ENCODE measurements at places on chromosomes 5 and 9. TPM values are rescaled to one million over a fixed set of nuclear protein-coding genes. Genes with fewer than 3 reads are reported as not detected.

The POLE3 gene
- 64.2 TPM for total RNA-seq

The IL5 gene
- not detected for total RNA-seq

The JAKMIP2 gene
- 0.44 TPM for total RNA-seq

The MELK gene
- not detected for total RNA-seq

The TSSK1B gene
- not detected for total RNA-seq

DNA sequence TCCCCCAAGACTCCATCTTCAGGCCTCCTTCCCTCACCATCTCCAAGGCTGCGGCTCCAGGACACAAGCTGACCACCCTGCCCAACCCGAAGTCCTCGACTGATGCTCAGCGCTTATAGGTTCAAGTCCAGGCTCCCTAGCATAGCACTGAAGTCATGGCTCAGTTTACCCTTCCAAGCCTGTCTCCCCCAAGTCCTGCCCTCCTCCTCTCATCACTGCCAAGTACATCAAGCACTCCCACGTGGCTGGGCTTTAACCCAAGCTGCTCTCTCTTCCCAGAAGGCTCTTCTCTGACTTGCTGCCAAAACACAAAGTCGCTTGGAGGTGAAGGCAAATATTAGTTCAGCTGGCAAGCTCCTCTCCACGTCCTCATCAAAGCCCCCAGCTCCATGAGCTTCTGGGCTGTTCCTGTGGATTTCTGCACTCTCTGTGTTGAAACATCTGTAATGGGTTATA, 22.1 kb upstream of the MARCHF6 start:
- DNase-seq, result no peak
- no peaks in the 10 kb centered on the region for H3K36me3 ChIP-seq
- H3K27me3 ChIP-seq, result peaks cover 22% of the 10 kb centered on the region
- no peak overlapping the region for H3K27ac ChIP-seq
- peaks cover 9% of the 10 kb centered on the region for H3K4me1 ChIP-seq

DNA sequence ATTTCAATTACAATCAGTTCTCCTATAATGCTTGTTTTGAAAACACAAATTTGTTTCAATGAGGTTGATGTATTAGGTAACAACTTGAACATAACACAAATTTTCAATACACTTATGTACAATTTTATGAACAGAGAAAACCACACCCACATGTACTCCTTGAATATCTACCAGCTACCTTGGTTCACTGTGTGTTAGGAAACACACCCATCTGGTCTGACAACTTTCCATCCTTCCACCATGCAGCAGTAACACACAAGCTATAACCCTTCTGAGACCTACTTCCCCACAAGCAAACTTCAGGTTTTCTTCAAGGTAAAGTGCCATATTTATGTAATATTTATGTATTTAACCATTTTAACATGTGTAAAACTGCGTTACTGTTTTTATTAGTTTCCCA, 36.4 kb upstream of the UBQLN1 start:
- no peak overlapping the region for H3K27ac ChIP-seq
- no peak for DNase-seq
- no peaks in the 10 kb centered on the region for H3K4me1 ChIP-seq
- H3K4me3 ChIP-seq, result no peak overlapping the region

DNA sequence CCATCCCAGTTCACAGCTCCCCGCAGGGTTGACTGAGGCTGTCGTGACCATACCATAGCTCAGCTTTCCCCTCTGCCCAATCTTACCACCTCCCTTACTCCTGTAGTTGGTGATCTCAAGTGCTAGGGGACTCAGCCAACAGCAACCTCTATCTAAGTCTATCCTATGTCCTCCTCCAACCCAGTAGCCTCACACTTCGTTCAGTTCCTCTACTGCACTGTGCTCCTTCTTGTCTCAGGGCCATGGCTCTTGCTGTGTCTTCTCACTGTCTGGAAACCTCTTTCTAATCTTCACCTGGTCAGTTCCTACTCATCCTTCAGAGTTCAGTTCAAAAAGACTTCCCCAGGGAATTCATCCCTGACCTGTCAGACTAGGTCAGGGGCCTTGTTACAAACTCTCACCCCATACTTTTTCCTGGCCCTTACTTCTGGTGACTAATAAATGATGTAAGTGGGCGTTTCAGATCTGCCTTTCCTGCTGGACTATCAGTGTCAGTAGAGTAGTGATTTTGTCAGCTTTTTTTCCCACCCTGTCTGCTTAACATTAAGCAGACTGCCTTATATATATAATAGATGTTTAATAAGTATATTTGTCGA, 53.6 kb upstream of the NR3C1 start:
- H3K36me3 ChIP-seq, result no peaks in the 10 kb centered on the region
- no peaks in the 10 kb centered on the region for H3K4me1 ChIP-seq
- DNase-seq, result no peak
- H3K27ac ChIP-seq, result no peak overlapping the region

DNA sequence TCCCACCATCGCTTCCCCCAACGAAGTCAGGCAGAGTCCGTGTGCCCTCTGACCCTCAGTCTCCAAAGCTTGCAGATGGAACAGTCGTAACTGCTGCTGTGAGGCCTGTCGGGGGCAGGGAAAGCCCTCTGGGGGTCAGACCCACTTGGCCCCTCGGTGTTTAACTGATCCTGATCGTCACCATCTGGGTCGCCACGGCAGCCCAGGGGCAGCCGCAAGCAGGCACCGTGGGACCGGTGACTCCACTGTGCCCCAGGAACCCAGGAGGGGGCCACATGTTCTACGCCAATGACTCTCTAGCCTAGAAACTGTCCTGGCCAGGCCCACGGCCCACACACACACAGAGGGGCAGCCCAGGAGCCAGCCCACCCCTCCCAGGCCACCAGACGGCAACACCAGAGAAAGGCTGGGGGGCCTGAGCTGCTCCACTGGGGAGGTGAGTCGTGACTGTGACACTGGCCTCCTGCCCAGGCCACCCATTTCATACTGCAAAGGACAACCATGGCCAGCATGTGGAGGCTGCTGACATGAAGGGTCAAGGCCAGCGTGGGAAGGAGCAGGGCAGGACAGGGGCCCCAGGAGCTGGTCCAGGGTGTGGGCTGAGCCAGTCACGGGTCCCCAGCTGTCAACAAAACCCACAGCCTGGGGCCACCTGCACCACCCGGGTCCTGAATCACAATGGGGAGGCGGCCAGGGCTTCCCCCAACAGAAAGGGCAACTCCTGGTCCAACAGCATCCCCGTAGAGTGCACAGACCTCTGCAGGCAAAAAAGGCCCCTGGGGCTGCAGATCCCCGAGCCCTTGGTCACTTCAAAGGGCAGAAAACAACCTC, 20.8 kb downstream of the VAV2 start:
- H3K27ac ChIP-seq, result no peak overlapping the region
- H3K4me3 ChIP-seq, result no peak overlapping the region
- H3K27me3 ChIP-seq, result no peaks in the 10 kb centered on the region
- peaks cover 8% of the 10 kb centered on the region for H3K4me1 ChIP-seq
- no peak for DNase-seq

DNA sequence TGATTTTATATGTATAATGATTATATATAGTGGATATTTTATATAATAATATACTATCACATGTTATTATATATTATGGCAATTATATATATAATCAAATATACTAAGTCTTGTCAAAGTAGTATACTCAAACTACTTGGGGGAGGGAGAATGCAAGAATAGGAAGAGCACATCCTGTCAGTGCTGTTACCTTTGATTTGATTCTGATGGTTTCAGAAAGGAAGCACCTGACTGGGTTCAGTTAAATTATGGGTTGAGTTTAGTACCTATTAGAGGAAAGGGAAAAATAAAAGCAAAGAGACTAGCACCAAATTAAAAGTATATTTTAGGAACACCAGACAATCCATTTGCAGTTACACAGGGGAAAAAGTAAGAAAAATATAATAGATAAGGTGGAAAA, 107.6 kb downstream of the GRIA1 start:
- no peaks in the 10 kb centered on the region for H3K27me3 ChIP-seq
- no peak overlapping the region for H3K4me3 ChIP-seq
- no peak overlapping the region for H3K27ac ChIP-seq
- H3K4me1 ChIP-seq, result no peaks in the 10 kb centered on the region

- peaks cover 34% of the 10 kb centered on the region for H3K4me1 ChIP-seq
- no peaks in the 10 kb centered on the region for H3K27me3 ChIP-seq
- peak within 1 kb of the TSS; percentile 99 for H3K4me3 ChIP-seq
- H3K36me3 ChIP-seq, result peaks cover 2% of the 10 kb centered on the region
- peak within 1 kb of the TSS; percentile 98 for H3K27ac ChIP-seq
- DNase-seq, result peak; percentile 93
These were observed at the start of gene JADE2 for GRCh38 chr5:134524826-134525682. TSS of gene JADE2 (plus strand) at chr5:134525670. CDS start at chr5:134535858, 10,188 bp downstream.

DNA sequence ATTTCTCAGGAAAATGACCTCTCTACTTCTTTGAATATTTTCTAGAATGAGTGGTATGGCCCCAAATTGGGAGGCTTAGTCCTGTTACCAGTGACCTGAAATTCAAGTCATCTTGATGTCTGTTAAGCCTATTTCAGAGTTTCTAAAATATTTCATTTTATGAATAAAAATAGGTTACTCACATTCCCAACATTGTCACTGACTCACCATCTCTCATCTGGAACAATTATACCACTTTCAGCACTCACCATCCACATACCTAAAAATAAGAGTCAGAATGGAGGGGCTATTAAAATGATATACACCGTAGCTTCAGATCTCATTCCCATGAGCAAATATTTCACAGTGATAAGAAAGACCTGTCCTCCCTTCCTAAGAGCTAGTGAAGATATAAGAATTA, 71.8 kb downstream of the KIAA1958 start:
- no peaks in the 10 kb centered on the region for H3K27me3 ChIP-seq
- DNase-seq, result no peak
- no peak overlapping the region for H3K4me3 ChIP-seq
- peaks cover 3% of the 10 kb centered on the region for H3K4me1 ChIP-seq
- H3K27ac ChIP-seq, result no peak overlapping the region
- H3K36me3 ChIP-seq, result no peaks in the 10 kb centered on the region

- no peak overlapping the region for H3K27ac ChIP-seq
- H3K4me3 ChIP-seq, result no peak overlapping the region
- H3K27me3 ChIP-seq, result peaks cover 4% of the 10 kb centered on the region
- no peaks in the 10 kb centered on the region for H3K4me1 ChIP-seq
- H3K36me3 ChIP-seq, result no peaks in the 10 kb centered on the region
These were observed 269.9 kb downstream of the NPR3 start for GRCh38 chr5:32981061-32981460.

DNA sequence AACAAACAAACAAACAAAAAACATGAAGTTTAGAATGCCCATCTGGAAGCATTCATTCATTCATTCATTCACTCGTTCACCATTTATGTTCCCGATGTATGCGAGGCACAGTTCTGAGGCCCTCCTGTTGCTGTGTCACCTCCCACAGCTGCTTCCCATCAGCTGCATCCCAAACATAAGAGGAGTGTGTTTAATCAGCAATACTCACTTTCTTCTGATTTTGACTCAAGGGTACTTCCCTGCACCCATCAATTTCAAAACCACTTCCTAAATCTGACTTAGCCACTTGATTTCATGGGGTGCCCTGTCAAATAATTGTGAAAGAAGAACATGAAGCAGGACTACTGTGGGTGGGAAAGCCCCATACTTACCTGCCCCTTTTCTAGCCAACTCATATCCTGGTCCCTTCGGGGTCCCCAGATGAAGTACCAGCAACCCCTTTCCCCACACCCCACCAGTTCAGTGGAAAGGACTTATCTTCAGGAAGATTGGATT, 128.0 kb upstream of the IL12B start:
- H3K27ac ChIP-seq, result peak overlapping the region; percentile 3
- H3K27me3 ChIP-seq, result peaks cover 10% of the 10 kb centered on the region
- H3K4me3 ChIP-seq, result no peak overlapping the region
- H3K4me1 ChIP-seq, result peaks cover 20% of the 10 kb centered on the region
- no peak for DNase-seq
- no peaks in the 10 kb centered on the region for H3K36me3 ChIP-seq

DNA sequence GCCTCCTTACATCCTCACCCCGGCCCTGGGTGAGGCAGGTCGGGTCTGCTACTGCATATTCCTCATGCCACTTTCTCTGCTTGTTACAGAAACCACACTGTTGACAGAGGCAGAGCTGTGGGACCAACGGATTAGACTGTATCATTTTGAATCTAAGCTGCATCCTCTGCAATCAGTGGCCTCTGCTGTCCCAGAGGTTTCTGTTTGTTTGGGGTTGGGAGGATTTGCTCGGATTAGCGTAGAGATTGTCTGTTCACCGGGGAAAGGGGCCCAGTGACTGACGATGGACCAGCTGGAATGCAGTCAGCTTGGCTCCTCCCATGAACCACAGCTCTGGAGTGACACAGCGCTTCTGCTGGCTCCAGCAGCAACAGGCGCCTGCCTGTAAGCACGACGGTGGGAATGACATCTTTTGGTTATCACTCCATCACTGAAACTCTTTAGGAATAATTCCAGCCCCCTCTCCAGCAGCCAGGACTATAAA, 37.3 kb upstream of the ADRA1B start:
- peaks cover 17% of the 10 kb centered on the region for H3K27me3 ChIP-seq
- no peak overlapping the region for H3K27ac ChIP-seq
- no peaks in the 10 kb centered on the region for H3K36me3 ChIP-seq

All from naive thymus-derived CD8-positive, alpha-beta T cell (primary cell).